Activated gamma-delta T cell treated with Interleukin-2 at 50 U/mL for 16 hours (primary cell): ENCODE measurements at places on chromosomes 6 and 20.

DNA sequence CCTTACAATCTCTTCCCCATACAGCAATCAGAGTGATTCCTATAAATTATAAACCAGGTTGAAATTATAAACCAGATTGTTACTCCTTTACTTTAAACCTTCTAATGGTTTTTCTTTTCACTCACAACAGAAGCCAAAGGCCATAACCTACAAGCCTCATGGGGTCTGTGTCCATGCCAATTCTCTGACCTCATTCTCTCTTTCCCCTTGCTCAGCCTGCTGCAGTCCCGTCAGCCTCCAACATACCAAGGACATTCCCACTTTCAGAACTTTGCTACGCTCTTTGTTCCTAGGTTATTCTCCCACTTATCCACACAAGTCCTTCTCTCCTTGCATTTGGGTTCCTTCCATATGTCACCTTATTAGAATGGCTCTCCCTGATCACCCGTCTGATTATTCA lies 277.9 kb upstream of the TCF21 start:
- DNase-seq = no peak

- no peak for DNase-seq
These were observed 48.4 kb downstream of the MTFR2 start for GRCh38 chr6:136201732-136202131.

DNA sequence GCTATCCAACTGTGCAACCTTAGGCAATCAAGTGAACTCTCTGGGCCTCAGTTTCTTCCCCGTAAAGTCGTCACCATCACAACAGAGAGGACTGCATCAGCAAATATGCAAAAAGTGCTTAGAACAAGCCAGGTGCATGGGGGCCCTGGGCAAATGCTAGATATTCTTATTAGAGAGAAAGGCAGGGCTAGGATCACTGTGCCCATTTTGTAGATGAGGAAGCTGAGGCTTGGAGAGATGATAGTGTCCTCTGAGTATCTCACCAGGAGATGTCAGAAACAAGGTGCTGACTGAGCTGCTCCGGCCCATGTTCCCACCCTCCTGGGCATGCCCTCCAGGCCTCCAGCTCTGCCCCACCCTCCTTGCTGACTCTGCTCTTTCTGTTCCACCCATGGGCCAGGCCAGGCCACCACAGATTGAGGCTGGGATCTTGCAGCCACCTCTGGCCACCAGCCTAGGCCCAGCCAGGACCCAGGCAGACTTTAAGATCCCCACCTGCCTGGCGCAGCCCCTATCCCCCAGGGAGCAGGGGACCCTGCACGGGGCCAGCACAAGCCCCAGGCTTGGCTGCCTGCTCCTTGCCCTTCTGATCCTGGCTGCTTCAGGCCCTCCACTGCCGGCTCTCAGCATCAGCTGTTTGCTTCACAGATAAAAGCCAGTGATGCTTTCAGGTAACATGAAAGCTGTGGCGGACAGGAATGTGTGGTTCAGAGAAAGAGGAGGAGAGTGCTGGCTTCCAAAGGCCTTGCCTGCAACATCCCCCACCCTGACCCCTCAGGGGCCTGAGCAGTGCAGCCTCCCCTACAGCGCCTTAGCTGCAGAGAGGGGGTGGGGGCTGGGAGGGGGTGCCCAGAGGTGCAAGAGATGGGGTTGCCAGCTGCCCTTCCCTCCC lies 47.6 kb downstream of the GRM4 start:
- no peak for DNase-seq

DNA sequence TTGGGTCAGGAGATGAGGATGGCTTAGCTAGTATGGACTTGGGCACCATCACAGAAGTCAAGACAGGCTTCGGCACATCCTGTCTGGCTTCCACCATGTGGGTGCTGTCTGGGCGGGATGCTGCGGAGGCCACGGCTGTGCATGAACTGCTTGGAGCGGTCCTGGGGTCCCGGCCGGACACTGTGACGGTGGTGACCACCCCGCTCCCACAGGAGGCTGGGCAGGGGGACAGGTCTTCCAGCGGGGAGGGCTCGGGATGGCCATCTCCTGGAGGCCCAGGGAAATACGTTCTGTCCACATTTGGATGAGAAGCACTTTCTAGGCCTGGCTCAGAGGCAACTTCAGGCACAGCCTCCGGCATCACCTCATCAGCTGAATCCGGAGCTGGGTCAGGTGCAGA lies 32.1 kb upstream of the TCFL5 start:
- no peak for DNase-seq

DNA sequence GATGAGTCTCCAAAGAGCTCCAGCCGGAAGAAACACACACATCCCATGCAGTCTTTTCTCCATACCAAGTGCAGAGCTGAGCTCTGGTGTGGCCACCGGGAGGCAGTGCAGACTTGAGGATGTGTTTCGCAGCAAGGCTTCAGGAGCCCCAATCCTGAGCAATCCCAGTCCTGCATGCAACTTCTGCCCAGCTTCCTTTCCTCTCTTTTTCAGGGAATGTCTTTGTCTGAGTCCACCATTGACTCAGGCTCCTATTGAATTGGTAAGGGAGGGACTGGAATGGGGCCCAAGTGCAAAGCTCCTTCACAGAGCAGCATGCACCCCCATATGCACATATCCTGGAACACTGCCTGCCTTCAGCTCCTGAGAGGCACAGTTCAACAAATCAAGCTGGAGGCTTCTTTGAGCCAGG lies 50.5 kb upstream of the ASIP start:
- peak; percentile 9 for DNase-seq

GRCh38 chr6:87762116-87762515 lies 60.1 kb upstream of the AKIRIN2 start:
- DNase-seq = no peak

DNA sequence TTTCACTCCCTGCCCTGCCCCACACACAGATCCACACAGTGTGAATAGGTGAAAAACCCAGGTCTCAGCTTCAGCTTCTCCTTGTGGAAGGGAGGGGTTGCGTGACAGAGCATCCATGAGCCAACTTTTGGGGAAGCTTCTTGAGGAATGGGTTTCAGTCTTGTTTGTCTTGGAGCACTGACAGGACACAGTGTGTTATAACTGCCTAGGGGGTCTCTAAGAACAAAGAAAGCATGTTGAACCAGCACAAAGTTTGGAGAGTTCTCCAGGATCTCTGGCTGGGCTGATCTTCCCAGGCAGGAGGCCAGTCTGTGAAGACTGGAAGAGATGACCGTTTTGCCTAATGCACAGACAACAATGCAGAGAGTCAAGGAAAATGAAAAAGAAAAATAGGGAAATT lies 164.5 kb downstream of the COL12A1 start:
- DNase-seq = no peak

DNA sequence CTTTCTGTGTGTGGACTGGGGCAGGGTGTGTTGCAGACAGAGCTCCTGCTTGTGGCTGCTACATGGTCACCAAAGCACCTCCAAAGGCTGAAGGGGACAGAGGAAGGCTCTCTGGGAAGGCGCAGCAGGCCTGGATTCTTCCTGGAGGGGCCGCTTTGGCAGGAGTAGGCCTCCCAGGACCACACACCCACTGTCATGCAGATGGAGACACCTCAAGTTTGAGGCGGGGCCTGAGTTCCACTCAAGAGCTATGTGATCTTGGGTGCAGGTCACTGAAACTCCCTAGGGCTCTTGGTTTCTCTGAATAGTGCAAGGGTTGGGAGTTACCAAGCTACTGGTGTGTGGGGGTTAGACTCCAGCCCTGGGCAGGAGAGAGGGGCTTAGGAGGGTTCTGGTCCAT lies 27.9 kb downstream of the EFCAB8 start:
- DNase-seq = no peak

- DNase-seq = peak; percentile 36
These were observed 1.3 kb downstream of the KPNA5 start for GRCh38 chr6:116682334-116682712.

- no peak for DNase-seq
These were observed 77.6 kb upstream of the SASH1 start for GRCh38 chr6:148265054-148265453.

DNA sequence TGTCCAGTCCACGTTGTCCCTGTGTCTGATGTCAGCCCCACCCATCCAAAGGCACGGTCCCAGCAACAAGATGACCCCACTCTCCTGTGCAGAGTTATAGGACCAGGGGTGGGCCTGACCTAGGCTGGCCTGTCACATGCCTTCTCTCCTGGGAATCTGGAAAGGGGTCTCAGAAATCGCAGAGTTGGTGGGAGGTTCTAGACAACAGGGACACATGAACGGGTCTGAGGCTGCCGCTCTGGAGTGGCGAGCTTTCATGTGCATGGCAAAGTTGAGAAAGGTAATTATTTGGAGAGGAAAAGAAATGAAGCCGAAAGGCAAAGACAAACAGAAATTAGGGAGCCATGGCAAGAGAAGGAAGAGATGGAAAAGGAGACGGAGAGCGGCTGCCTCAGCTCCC lies 29.5 kb downstream of the BFSP1 start:
- no peak for DNase-seq

DNA sequence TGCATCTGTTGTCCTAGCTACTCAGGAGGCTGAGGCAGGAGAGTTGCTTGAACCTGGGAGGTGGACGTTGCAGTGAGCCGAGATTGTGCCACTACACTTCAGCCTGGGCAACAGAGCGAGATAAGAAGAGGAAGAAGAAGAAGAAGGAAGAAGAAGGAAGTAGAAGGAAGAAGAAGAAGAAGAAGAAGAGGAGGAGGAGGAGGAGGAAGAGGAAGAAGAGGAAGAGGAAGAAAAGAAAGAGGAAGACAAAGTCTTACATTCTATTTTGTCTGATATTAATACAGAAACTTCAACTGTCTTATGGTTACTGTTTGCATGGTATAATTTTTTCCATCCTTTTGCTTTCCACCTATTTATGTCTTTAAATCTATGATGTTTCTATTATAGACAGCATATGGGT lies 7.2 kb upstream of the NELFCD start:
- DNase-seq = no peak

DNA sequence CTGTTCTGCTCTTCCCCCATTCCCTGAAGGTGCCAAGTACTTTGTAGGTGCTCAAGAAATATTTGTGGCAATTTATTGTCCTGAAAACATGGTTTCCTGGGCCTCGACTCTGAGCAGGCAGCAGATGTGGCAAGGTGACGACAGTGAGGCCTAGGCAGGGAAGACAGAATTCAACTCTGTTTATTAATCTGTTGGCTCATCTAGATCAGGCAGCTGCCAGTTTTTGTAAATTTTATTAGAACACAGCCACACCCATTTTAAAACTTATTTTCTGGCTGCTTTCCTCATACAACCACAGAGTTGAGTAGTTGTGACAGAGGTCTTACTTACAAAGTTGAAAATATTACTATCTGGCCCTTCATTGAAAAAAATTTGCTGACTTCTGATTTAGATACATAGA lies 24.5 kb downstream of the MAPK14 start:
- DNase-seq = no peak

DNA sequence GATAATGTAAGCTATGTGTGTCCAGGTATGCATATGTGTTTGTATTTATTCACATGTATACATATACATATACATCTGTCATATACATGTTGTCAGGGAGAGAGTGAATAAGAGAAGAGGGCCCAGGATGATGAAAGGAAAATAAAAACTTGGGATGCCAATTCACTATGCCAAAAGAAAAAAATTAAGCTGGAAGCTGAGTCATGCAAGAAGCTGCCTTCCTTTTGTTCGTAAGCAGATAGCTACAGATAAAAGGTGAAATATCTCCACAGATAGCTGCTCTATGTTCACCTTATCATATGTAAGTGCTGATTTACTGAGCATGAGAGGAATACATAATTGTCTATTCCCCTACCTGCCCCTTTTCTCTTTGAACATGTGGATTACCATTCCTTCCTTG lies 579.9 kb downstream of the EPM2A start:
- DNase-seq = no peak

GRCh38 chr20:31706607-31707257 lies 15.9 kb downstream of the BCL2L1 start:
- no peak for DNase-seq

GRCh38 chr6:169452117-169452868 lies 198.6 kb upstream of the THBS2 start:
- no peak for DNase-seq

DNA sequence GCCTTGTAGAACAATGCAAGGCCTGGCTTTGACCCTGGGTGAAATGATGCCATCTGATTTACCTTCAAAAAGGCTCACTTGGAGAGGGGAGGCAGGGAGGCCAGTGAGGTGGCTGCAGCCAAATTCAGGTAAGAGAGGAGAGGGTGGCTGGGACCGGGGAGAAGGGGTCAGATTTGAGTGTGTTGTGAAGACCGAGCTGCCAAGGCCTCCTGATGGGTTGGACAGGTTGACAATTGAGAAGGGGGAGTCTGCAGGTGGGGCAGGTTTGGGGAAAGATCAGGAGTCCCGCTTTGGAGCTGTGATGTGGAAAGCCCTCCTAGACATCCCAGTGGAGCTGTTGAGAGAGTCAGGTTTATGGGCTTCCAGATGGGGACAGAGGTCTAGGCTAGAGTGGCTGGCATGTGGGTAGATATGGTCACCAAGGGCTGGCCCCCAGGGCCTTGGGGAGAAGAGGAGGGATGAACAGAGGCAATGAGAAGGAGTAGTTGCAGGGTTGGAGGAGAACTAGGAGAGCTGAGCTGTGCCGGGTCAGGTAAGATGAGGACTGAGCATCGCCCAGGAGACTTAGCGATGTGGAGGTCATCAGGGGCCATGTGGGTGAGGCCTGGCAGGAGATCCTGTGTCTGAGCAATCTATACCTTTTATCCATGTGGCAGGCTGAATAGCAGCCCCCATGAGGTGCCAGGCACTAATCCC lies 70.5 kb upstream of the TOX2 start:
- DNase-seq = no peak

- no peak for DNase-seq
These were observed 37.3 kb downstream of the KCNB1 start for GRCh38 chr20:49445176-49445575.

GRCh38 chr6:30757261-30757904 lies 13.0 kb upstream of the IER3 start:
- DNase-seq = no peak
